Stimulated activated CD4-positive, alpha-beta T cell treated with anti-CD3 and anti-CD28 coated beads, Interleukin-15, amount 100 ng/mL, for 48 hours (primary cell): ENCODE measurements at places on chromosomes 2 and 18.

DNA sequence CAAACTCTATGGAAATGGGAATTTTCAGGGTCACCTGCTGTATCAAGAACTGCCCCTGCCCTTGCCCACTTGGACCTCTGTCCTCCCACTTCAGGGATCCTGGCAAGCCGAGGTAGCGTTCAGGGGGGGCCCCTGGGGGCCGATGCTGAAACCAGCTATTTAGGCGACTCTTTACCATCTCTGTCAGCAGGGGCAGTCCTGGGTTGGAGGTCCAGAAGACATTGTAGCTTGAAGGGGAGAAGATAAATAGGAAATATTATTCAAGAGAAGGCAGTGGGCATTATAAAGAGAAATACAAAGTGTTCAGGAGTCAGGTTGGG, 2.4 kb downstream of the MOGS start:
- DNase-seq, result no peak

GRCh38 chr2:193276988-193277387, 1082.3 kb upstream of the TMEFF2 start:
- no peak for DNase-seq

GRCh38 chr2:104863146-104863467, 9.2 kb downstream of the POU3F3 start:
- no peak for DNase-seq

DNA sequence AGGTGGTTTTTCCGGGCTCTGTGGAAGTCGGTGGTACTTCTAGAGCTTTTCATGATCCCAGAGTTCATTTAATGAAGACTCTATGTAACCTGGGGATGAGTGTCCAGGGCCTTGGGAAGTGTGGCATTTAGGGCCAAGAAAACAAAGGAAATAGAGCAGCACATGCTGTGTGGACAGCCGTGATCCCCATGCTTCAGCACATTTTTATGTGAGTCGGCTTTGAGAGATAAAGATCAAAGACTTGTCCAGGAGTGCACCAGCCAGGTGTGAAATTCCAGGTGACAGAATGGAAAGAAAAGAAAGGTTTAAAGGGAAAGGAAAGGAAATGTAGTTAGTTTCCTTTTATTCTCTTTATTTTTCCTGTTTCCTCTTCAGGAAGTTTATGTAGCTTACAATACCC, 258.0 kb upstream of the NRP2 start:
- no peak for DNase-seq

- no peak for DNase-seq
Measured at GRCh38 chr2:3596901-3597417, 2.0 kb downstream of the COLEC11 start.

DNA sequence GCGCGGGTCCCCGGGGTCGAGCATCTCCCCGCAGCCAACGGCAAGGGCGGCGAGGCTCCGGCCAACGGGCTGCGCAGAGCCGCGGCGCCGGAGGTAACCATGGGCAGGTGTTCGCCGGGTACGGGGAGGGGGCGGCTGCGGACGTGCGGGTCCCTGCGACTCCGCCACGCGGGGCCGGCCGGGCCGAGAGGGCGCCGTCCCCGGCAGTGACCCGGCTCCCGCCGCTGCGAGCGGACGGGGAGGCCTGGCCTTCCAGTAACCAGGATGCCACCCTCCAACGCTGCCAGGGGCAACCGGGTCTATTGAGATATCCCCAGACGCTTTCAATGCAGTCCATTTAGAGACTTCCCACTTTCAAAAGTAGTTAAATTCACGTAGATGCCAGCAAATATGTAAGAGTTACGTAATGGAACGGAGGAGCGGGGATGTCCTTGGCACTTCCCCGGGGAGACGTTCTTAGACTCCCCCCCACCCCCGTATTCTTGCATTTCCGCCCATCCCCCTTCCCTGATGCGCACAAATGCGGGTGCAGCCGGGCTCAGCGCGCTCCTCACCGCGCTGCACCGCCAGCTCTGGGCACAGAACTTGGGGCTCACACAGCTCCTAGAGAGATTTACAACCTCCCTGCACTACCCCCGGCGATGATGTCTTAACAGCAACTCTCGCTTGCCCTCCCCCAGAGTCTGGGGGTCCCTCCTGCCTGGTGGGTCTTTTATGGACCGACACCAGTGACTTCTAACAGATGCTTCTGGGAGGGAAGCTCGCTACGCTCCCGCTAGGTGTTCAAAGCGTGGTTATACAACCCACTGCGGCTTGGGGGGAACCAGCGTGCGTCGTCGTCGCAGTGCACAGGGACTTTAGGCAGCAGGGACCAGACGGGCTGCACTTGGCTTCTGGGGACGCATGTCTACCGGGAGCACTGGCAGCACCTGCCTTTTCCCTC, 657 bp downstream of the SGPP2 start:
- DNase-seq, result no peak

DNA sequence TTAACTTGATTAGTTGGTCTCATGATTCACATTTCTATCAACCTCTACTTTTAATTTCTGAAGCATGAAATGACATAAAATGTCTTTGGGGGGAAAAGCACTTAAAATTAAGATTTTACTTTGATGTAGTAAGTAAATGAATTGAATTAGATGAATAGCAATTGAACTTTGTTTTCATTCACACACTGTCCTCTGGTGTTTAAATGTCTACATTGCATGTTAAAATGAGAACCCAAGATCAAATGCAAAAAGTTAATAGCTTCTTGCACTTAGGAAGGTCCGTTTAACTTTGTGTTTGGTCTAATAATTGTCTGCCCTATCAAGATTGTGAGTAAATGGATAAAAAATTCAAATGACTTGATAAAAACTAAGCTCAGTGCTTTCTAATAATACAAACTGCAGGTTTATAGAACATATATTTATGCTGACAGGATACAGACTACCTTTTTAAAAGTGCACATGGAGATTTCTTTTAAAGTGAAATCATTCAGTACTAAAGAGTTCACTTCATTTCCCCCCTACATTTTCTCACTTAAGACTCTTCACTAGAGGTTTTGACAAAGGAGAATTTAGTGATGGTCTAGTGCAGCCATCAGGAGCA, 156.2 kb upstream of the NABP1 start:
- DNase-seq, result no peak

DNA sequence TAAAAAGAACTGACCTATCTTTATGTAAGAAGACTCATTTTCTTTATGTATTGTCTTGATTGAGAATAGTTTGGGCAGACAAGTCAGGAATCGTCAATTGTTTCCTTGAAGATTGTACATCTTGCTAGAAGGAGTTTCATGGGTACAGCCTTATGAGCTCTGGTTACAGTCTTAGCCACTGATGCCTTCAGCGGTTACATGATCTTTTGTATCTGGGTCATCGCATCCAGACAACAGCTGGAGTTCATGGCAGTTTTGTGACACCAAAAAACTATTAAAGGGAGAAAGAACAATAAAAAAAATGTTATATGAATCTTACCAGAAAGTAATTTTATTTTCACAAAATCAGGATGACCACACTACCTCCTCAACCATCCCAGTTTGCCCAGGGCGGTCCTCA, 520.5 kb upstream of the CDH7 start:
- no peak for DNase-seq

DNA sequence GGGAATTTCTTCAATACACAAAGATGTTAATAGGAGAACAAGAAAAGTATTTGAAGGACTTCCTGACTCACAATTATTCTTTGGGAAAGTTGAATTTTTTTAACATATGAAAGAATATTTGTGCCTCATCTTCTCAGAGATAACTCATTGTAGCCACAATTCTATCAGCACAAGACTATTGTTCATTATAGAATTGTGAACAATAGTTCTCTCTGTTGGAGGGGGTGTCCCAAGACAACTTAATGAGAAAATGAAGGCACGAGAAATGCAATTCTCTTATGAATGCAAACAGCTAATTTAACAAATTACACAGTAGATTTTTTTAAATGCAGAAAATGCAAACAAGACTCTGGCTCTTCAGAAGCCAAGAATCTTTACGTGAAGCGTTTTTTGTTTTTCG, 157.0 kb downstream of the BARD1 start:
- DNase-seq, result no peak

DNA sequence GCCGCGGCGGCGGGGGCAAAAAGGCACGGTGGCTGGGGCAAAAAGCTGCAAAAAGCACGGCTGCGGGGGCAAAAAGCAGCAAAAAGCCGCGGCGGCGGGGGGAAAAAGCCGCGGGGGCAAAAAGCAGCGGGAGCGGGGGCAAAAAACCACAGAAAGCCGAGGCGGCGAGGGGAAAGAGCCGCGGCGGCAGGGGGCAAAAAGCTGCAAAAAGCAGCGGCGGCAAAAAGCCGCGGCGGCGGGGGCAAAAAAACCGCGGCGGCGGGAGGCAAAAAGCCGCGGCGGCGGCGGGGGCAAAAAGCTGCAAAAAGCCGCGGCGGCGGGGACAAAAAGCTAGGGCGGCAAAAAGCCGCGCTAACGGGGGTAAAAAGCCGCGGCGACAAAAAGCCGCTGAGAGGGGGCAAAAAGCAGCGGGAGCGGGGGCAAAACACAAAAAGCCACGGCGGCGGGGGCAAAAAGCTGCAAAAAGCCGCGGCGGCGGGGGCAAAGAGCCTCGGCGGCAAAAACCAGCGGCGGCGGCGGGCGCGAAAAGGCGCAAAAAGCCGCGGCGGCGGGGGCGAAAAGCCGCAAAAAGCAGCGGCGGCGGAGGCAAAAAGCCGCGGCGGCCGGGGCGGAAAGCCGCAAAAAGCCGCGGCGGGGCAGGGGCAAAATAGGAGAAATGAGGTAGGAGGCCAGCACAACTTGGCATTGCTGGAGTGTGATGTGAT, 123.4 kb downstream of the ANKRD30BL start:
- DNase-seq, result no peak

DNA sequence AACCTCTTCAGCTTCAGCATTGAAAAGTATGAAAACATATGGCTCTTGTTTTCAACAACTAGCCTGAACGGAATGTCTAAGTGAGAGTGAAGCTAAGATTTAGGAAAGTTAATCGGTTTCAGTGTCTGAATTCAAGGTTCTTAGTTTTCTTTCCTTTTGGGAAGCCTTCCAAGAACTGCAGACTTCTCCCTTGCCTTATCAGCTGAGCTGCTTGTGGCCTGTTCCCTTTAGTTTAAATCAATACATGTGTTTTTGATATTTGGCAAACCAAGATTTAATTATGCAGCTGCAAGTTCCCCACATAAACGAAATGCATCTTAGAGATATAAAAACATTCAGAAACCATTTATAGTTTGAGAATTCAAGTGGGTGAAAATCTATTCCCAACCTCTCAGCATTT, 274.3 kb upstream of the NRP2 start:
- no peak for DNase-seq

- peak; percentile 69 for DNase-seq
Measured at GRCh38 chr2:190678444-190679162, 29.7 kb downstream of the NAB1 start.

DNA sequence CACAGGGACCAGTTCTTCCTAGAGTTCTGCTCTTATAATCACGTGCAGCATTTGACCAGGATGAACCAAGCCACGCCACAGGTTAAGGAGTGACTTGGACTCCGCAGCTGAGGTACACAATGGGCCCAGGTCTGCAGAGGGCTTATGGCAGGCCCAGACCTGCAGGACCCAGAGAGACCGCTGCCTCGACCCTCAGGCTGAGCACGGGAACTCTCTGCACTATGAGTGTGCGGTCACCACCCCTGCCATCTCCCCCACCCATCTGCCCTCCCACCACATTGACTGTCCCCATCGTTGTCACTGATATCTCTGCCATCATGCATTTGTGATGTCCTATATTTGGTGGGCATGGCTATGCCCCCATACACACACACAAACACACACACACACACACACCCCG, 45.7 kb upstream of the HPCAL1 start:
- DNase-seq, result no peak

DNA sequence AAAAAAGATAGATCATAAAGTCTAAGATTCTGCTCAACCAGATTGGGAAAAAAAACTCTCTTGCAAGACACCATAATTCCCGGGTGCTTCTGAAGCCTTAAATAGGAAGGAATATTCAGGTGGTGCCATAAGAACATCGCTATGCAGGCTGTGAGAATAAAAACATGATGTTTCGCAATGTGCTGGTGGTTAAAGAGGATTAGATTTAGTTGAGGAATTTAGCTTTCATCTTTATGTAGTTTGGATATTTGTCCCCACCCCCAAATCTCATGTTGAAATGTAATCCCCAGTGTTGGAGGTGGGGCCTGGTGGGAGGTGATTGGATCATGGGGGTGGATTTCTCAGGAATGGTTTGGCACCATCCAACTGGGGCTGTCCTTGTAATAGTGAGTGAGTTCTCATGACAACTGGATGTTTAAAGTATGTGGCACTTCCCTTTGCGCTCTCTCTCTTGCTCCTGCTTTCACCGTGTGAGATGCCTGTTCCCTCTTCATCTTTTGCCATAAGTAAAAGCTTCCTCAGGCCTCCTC, 132.2 kb downstream of the AKAIN1 start:
- no peak for DNase-seq

- no peak for DNase-seq
Measured at GRCh38 chr18:56593906-56594305, 44.5 kb downstream of the TXNL1 start.

DNA sequence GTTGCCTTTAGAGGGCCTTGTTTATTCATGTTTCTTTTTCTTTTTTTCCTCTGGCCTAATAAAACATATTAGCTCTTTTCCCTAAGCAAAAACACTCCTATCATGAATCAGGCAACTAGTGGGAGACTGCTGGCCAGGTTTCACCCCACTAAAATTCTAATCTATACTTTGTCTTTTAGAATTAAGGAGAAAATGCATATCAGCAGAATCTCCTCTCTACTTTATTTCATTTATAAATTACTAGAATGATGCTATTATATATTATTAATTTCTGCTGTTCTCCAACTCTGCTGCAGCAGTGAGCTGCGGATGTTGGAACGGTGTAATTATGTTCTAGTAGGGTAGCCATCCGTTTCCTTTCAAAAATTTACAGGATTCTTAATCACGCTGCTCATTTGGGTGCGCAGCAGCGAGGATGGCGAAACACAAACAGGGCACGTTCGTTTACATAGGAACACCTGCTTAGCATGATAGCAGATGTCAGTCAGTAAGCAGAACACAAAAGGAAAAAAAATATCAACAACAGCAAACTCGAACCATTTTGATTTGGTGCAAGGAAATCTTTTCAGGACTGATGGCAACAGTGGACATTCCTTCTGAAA, 30.5 kb downstream of the ZEB2 start:
- no peak for DNase-seq

- peak; percentile 62 for DNase-seq
Measured at GRCh38 chr2:37585982-37586621, 85.3 kb downstream of the CDC42EP3 start.

- DNase-seq, result no peak
Measured at GRCh38 chr18:35514283-35514682, 16.5 kb upstream of the INO80C start.

DNA sequence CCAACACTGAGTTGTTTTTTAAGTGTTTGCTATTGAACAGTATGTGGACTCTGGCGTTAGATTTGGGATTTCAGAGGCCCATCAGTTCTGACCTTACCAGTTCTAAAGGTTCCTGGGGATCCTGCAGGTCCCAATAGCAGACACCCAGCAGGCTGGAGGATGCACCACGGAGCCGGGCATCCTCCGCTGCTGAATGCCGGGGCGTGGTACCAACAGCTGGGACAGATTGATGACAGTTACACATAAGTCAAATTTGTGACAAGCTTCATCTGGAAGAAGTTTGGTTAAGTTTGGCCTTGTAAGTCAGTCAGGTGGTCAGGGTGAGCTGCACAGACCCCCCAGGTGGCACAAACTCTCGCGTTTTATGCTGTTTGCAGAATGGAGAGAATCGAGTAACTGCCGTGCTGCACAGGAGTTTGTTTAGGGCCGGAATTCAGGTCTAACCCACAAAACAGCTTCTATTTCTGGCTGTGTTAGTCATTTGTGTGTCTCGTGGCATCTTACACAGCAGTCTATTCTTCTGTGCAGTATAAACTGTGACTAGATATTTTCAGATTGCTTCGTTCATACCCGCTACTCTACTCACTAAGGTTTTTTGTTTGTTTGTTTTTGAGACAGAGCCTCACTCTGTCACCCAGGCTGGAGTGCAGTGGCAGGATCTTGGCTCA, 19.2 kb downstream of the CTDP1 start:
- no peak for DNase-seq

- no peak for DNase-seq
Measured at GRCh38 chr18:62379051-62379450, 53.9 kb downstream of the TNFRSF11A start.
